Stimulated activated CD8-positive, alpha-beta memory T cell treated with anti-CD3 and anti-CD28 coated beads, Interleukin-15, amount 100 ng/mL, for 1 hour (primary cell): ENCODE measurements at places on chromosomes 7 and 10.

DNA sequence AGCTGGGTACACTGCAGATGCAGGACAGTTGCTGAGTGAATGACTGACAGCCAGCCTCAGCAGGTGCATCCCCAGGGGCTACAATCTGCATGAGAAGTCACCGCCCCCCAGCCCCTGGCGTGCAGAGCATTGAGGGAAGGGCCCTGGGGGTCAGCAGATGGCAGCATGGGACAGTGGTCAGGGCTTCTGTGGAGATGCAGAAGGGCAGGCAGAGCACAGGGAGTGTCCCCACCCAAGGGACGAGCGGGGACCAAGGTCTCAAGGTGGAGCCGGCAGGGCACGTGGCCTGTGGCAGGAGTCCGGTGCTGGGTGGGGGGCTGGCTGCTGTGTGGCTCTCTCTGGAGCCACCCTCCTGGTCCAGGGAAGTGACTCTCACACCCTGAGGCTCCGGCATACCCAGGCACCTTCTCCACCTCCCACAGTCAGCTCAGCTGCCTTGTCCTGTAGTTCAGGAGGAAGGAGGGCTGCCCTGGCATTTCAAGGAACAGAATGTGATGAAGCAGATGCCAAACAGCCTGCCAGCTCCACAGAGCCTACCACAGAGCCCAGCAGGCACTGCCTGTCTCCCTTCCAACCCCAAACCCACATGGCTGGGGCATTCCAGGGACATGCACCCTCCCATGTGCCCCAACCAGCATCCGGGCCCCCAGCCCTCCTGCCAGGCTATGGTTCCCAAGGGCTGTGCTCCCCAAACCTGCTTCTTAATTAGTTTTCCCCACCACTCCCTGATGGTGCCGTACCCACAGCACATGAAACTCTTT, 114.5 kb downstream of the TMEM130 start:
- DNase-seq, result no peak

DNA sequence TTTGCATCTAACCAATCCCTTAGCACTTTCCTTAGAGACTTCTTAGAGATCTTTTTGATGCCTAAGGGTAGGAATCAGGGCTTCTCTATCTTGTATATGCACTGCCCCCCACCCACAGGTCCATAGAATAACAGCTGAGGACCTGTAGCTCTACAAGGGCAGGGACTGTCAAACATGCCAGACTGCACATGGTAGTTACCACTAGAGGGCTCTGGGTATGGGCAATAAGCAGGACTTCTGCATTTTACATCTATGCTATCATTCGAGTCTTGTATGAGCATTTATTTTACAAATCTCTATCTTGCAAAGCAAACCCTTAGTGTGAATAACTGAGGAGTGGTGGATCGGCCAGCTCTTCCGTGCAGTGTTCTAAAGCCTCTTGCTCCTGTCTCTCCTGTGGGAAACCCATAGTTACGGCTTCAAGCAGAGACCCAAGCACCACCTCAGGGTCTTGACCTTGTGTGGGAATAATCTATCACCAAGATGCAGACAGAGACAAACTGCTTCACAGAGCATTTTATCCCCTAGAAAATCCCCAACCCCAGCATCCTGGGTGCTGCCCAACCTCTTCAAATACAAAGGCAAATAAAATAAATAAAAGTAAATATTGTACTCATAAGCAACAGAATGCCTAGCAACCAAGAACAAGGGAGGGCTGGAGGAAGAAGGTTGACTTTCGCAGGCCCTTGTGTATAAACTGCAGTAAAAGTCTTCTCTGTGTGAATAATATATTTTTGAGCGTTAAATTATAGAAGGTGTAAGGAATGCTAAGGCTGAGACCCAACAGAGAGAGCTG, 219.3 kb downstream of the WDR11 start:
- DNase-seq, result no peak

DNA sequence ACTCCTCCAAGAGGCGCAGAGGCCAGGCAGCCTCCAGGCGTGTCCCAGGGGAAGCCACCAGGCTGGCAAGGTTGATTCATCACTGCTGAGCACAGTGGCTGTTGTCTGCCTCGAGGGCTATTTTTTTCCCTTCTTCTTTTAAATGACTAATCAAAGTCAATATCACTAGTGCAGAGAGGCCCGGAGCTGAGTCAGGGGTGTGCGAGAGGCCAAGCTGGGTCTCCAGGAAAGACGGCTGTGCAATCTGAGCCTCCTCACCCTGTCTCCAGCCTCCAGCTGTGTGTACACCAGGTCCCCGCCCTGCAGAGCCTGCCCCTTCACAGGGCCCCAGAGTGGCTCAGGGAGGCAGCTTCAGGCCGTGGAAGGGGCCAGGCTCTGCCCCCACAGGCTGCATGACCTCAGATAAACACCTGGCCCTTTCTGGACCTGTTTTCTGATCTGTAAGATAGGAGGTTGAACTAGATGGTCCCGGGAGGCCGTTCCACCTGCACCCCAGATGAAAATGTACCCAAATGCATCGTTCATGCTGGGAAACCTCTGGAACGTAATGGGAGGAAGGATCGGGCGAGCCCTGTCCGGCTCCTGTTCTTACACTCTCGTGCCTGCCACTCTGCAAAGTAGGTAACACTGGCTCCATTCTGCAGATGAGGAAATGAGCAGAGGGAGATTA, 3.7 kb downstream of the STX1A start:
- no peak for DNase-seq

- no peak for DNase-seq
These were observed 270.5 kb upstream of the PLPP4 start for GRCh38 chr10:120186506-120186905.

GRCh38 chr7:55124989-55125875, 106.4 kb downstream of the EGFR start:
- DNase-seq, result no peak

DNA sequence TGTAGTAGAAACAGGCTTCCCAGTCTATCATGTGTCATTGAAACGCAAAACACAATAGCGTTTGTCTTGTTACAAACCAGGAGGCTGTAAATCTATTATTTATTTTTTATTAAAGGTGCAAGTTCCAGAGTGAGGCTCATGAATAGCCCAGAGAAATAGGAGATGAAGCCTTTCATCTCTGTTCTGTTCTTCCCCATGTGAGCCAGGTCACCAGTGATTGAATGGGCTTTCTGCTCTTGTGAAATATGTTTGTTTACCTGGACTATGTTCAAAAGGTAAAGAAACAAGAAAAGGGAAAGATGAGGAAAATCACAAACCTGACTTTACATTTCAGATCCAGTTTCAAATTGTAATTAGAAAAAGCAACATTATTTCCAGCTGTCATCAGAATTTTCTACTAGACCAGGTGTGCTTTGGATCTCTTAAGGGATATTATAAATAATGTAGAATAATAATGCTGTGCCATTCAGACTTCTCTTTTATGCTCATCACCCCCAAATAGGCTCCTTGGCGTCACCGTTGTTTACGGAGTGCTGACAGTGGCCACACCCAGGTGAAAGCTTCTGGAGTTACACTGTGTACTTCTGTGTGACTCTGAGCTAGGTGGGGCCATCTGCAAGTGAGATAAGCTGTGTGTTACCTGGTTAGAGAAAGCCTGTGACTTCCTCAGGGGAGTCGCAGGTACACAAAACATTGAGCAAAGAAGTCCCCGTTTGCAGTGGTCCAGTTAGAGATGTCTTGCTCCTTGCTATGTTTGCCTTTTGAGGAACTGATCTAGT, 274.9 kb downstream of the SDK1 start:
- no peak for DNase-seq

GRCh38 chr10:22911889-22912762, 15.7 kb upstream of the ARMC3 start:
- no peak for DNase-seq

DNA sequence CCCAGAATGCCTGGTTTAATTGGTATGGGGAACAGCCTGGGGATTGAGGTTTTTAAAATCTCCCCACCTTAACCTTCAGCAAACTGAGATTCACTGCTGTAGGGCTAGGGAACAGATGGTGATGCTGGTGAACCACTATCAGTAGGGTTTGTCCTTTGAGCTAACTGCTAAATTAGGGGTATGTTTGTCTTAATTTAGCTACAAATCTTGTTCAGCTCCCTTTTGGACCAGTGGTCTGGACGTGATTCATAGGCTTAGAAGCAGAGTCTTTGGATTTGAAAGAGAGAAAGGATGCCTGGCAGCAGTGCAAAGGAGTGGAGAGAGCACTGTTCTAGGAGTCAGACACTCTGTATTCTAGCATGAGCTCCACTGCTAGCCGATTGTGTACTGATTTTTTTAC, 2.8 kb downstream of the HDAC9 start:
- DNase-seq, result no peak

GRCh38 chr7:70322856-70323255, 724.6 kb downstream of the AUTS2 start:
- no peak for DNase-seq

- no peak for DNase-seq
These were observed 108.1 kb upstream of the AGR3 start for GRCh38 chr7:16989811-16990413.

DNA sequence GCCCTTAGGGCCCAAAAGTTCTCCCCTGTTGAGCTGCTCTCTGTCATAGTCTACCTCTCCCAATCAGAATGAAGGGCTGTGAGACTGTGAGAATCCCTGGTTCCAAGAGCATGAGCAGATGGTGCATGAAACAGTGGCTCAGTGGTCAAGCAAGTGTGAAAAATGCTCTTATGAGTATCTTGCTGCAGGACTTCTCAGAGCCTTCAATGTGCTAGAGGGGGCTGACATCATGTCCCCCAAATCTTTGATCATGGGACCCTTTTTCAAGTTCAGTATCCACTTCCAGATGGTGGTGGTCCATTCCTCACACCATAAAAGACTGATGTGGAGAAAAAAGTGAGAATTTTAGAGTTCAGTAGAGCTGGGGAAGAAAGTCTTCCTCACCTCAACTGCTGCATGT, 265.3 kb upstream of the HABP2 start:
- no peak for DNase-seq

- DNase-seq, result no peak
These were observed 47.4 kb upstream of the MACC1 start for GRCh38 chr7:20264623-20265022.
